ENCODE measurements at places on chromosomes 7 and 10.

- H3K4me3 ChIP-seq = no peak overlapping the region
- DNase-seq = no peak
- H3K4me1 ChIP-seq = peaks cover 12% of the 10 kb centered on the region
- H3K27ac ChIP-seq = no peak overlapping the region
- peaks cover 7% of the 10 kb centered on the region for H3K27me3 ChIP-seq
- H3K36me3 ChIP-seq = peaks cover 3% of the 10 kb centered on the region
Observed at GRCh38 chr7:127396184-127396583, 3.7 kb upstream of the ZNF800 start.

GRCh38 chr7:16951483-16952080 is 69.8 kb upstream of the AGR3 start:
- H3K4me3 ChIP-seq = no peak overlapping the region
- H3K4me1 ChIP-seq = no peaks in the 10 kb centered on the region
- peaks cover 8% of the 10 kb centered on the region for H3K27me3 ChIP-seq

DNA sequence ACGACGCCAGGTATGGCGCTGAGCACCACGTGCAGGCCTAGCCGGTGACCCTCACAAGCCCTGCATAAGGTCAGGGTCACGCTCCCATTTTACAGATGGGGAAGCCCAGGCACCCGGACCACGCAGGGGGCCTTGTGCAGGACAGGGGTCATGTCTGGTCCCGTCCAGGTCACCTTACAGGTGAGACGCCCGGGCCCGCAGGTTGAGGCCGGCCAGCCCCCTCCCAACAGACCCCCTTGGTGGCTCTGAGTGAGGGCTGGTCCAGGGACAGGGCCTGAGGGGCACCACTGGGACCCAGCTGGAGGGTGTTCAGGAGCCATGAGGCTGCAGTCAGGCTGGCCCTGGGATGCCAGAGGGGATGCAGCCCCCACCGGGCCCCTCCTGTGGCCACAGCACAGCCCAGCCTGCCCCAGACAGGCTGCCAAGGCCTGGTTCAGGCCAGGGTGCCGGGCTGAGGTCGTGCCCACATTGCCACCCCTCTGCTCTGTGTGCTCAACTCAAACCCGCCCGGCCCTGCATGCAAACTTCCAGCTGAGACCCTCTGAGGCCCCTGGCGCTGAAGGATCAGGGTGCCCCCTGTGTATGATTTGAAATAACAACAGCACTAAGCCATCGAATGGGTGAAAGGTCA is 69.0 kb downstream of the PWWP2B start:
- DNase-seq = no peak
- H3K4me3 ChIP-seq = no peak overlapping the region
- peaks cover 4% of the 10 kb centered on the region for H3K27me3 ChIP-seq
- no peak overlapping the region for H3K27ac ChIP-seq
- no peaks in the 10 kb centered on the region for H3K4me1 ChIP-seq
- H3K36me3 ChIP-seq = no peaks in the 10 kb centered on the region

DNA sequence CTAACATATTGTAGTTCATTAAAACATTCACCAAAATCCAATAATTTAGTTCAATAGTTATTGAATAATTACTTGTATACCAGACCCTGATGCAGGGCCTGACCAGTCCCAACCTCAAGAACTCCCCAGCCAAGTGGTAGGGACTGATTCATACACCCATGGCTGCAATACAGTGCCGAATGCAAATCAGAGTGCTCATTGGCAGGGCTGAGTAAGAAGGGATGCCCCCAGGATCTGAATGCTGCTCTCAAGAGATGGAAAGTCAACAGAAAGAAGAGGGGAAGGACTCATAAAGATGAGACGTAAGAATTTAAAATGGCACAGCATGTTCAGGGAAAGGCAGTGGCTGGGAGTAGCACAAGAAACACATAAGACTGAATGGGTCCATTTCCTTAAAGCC is 29.9 kb downstream of the ZNF438 start:
- no peaks in the 10 kb centered on the region for H3K27me3 ChIP-seq
- DNase-seq = no peak
- no peak overlapping the region for H3K4me3 ChIP-seq

- no peaks in the 10 kb centered on the region for H3K27me3 ChIP-seq
- no peak overlapping the region for H3K4me3 ChIP-seq
- peaks cover 2% of the 10 kb centered on the region for H3K36me3 ChIP-seq
- H3K27ac ChIP-seq = peak overlapping the region; percentile 51
- DNase-seq = no peak
- H3K4me1 ChIP-seq = peaks cover 37% of the 10 kb centered on the region
Observed at GRCh38 chr7:37289367-37289766, 159.3 kb downstream of the ELMO1 start.

- H3K27ac ChIP-seq = no peak overlapping the region
- no peaks in the 10 kb centered on the region for H3K27me3 ChIP-seq
- peak; percentile 59 for DNase-seq
- no peak overlapping the region for H3K4me3 ChIP-seq
Observed at GRCh38 chr7:127708788-127709187, 56.8 kb downstream of the SND1 start.

DNA sequence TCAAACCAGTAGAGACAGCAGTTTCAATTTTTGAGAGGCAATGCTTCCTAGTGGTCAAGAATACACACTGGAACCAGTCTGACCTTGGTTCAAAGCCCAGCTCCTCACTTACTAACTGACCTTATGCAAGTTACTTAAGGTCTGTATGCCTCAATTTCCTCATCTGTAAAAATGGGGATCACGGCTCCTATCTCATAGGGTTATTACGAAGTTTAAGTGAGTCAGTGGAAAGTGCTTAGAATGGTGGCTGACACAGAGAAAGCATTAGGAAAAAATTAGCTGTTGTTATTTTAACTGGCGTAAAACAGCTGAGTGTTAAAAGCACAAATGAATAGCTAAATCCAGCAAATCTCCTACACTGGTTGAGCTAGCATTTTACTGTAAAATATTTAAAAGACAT is 162.4 kb upstream of the LAMB4 start:
- H3K27me3 ChIP-seq = peaks cover 35% of the 10 kb centered on the region
- no peaks in the 10 kb centered on the region for H3K36me3 ChIP-seq
- H3K4me1 ChIP-seq = no peaks in the 10 kb centered on the region
- H3K4me3 ChIP-seq = no peak overlapping the region

- H3K36me3 ChIP-seq = no peaks in the 10 kb centered on the region
- no peak overlapping the region for H3K27ac ChIP-seq
- H3K27me3 ChIP-seq = peaks cover 14% of the 10 kb centered on the region
- H3K4me3 ChIP-seq = no peak overlapping the region
- no peak for DNase-seq
Observed at GRCh38 chr7:90173127-90173844, 19.0 kb downstream of the STEAP1 start.

DNA sequence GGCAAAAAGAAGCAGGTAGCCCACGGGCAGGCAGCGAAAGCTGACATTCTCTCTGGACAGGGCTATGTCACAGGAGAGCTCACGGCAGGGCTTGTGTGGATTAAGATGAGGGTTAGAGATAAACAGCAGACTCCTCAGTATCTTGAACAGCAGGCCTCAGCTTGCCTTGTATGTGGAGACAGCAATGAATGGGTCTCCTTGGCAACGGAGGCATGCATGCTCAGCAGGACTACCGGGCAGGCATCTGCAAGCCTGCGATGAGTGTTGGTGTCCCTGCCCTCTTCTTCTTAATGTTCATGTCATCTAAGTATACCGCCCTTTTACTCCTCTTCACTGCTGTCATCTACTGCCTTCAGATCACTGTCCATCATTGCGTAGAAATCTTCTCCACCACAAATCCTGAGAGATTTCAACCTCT is 81.9 kb upstream of the C1GALT1 start:
- H3K4me1 ChIP-seq = peaks cover 8% of the 10 kb centered on the region
- H3K36me3 ChIP-seq = peaks cover 2% of the 10 kb centered on the region
- no peak overlapping the region for H3K4me3 ChIP-seq
- no peak overlapping the region for H3K27ac ChIP-seq
- peaks cover 20% of the 10 kb centered on the region for H3K27me3 ChIP-seq
- no peak for DNase-seq

DNA sequence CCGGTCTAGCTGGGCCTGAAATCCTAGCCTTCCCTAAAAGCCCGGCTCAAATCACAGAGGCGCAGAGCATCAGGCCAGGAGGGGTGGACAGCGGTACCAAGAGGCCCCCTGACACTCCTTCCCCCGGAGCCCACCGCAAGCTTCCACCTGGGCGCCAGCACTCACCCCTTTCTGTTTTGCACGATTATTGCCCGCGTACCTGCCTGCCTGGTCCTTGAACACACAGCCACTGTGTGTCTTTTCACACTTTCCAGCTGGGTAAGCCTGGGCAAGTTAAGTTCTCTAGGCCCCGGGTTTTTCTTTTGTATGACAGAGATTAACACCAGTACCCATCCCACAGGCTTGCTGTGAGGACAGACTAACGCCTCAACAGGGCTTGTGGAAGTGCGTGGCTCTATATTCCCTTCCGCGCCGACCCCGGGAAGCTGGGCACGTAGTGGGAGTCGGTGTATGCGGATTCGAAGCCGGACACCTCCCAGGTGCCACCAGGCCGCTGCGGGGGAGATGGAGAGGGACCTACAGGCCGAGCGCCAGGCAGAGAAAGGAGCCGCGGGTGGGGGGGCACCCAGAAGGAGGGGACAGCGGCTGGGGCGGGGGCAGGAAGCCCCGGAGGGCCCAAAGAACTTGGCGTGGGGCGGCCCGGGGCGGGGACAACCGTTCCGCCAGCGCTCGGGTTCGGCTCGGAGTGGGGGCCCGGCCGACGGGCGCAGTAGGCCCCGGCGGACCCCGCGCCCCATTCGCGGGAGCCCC is 792 bp downstream of the ZNF746 start:
- DNase-seq = peak; percentile 32
- H3K27ac ChIP-seq = peak overlapping the region; percentile 82
- peaks cover 28% of the 10 kb centered on the region for H3K4me1 ChIP-seq
- H3K4me3 ChIP-seq = peak overlapping the region; percentile 96
- peaks cover 4% of the 10 kb centered on the region for H3K36me3 ChIP-seq

GRCh38 chr10:73730153-73730906 is 13.8 kb upstream of the SEC24C start:
- peaks cover 17% of the 10 kb centered on the region for H3K4me1 ChIP-seq
- H3K36me3 ChIP-seq = peaks cover 4% of the 10 kb centered on the region
- H3K27me3 ChIP-seq = no peaks in the 10 kb centered on the region
- peak; percentile 64 for DNase-seq

GRCh38 chr10:96636551-96636950 is 49.7 kb upstream of the TM9SF3 start:
- H3K36me3 ChIP-seq = no peaks in the 10 kb centered on the region
- peaks cover 2% of the 10 kb centered on the region for H3K4me1 ChIP-seq
